ENCODE measurements at places on chromosomes 4 and X.

DNA sequence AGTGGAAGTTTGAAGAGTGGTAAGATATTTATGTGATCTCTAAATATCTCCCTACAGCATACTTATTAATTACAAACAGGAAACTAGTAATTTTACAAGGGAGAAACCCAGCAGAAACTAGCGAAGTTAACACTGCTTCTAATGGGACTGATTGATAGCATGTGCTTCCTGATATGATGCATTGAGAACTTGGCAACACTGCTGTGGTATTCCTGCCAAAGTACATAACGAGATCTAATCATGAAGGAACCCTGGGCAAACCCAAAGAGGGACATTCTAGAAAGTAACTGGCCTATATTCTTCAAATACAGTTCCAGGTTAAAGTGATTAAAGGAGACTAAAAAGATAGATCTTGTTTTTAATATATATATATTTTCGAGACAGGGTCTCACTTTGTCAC, 4.6 kb upstream of the GPR34 start:
- no peak for DNase-seq

DNA sequence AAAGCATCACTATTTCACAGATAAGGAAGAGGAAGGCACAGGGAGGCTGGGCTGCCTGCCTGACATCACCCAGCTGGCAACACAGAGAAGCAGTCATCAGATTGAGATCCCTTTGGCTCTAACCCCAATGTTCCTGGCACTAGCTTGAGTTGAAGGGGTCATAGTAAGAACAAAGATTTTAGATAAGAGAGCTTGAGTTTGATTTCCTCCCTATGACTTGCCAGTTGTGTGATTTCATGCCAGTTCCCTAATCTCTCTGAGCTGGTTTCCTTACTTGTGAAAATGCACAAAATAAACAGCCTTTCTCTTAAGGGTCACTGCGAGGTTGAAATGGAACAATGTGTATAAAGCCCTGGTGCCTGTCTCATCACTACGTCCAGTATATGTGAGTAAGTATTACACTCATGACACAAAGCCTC, 475.4 kb upstream of the HS3ST1 start:
- DNase-seq = no peak

DNA sequence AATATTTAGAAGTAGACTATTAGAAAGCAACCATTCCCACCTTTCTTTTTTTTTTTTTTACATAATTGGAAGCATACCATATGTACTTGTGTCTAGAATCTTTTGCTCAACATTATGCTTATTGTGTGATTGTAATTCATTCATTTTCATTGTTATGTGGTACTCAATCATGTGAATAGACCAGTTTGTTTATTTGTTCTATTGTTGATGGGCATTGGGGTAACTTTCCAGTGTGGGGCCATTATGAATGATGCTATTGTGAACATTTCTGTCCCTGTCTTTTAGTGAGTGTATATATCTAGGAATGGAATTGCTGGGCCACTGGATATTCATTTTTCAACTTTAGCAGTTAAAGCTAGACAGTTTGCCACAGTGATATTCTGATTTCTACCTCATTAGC, 62.5 kb upstream of the MCUB start:
- DNase-seq = no peak

GRCh38 chrX:40157228-40158035, 59.7 kb upstream of the BCOR start:
- no peak for DNase-seq

DNA sequence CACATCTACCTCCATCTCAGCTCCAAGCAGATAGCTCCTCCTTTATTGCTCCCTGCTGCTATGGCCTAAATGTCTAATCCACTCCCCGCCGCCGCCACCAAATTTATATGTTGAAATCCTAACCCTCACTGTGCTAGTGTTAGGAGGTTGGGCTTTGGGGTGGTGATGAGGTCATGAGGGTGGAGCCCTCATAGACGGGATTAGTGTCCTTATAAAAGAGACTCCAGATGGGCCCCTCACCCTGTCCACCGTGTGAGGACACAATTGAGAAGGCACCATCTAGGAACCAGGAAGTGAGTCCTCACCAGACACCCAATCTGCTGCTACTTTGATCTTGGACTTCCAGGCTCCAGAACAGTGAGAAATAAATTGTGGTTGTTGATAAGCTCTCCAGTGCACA, 13.6 kb upstream of the TBC1D14 start:
- no peak for DNase-seq

Measured in GM19239 (cell line).